ENCODE measurements at places on chromosomes 7 and 10. TPM values are rescaled to one million over a fixed set of nuclear protein-coding genes. Genes with fewer than 3 reads are reported as not detected.

TLL2 gene
- total RNA-seq = 0.02 TPM

C10orf53 gene
- not detected for total RNA-seq

PRLHR gene
- total RNA-seq = not detected

HILPDA gene
- 309 TPM for total RNA-seq

TMEM176A gene
- not detected for total RNA-seq

CREB5 gene
- 0.61 TPM for total RNA-seq

CALCR gene
- not detected for total RNA-seq

CLEC2L gene
- total RNA-seq = not detected

SEMA3A gene
- 1.4 TPM for total RNA-seq

UPK3BL1 gene
- not detected for total RNA-seq
